CD4-positive, alpha-beta T cell treated with Interleukin-15 for 1 hour (primary cell): ENCODE measurements at places on chromosomes 3 and 15.

DNA sequence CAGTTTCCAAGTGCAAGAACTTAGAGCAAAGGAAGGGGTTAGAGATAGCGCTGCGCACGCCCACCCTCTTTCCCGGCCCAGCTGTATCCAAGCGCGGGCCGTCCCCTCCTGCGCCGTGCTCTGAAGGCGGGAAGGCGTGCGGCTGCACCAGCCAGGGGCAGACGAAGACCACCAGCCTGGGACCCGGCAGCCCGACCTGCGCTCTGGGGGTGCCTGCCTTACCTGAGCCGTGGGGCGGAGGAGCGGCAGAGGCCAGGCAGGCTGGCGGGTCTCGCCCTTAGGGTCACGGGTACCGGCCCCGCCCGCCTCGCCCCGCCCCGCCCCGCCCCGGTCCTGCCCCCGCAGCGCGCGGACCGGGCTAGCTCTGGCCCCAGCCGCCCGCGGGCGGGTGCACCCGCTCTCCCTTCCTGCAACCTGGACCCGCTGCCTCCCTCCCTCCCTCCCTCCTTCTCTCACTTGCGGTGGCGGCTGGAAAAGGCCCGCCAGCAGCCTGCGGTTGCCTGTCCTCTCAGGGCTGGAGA, at the start of gene WDR72:
WDR72 (minus strand) TSS at position 253 of the 521 bp plus-strand sequence. CDS start 26,514 bp downstream, outside the sequence.
- DNase-seq = no peak

DNA sequence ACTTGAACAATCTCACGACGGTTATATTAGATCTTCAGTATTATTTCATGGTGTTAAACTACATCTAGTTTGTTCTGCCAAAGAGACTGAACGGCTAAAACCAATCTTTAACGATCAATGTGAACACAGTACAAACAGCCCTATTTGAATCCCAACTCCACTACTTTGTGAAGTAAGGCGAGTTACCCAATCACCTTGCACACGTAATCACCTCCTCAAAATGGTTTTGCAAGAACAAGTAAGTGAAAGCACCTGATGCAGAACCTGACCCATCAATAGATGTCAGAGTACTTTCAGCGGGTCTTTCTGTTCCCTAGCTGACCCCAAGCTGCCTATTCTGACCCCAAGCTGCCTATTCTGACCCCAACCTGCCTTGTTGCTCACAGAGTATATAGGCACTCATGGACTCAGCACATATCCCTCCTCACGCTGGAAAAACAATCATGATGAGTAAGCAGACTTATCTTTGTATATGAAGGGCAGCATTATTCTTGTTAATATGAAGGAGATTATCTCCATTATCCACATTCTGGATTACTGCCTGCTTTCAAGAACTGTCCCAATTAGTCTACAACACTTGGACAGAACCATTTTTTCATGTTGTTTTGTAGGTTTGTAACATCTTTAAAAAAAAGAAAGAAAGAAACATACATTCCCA, 3.7 kb downstream of the KPNA1 start:
- no peak for DNase-seq

- no peak for DNase-seq
Measured at GRCh38 chr15:80789296-80789695, 10.1 kb downstream of the CEMIP start.

DNA sequence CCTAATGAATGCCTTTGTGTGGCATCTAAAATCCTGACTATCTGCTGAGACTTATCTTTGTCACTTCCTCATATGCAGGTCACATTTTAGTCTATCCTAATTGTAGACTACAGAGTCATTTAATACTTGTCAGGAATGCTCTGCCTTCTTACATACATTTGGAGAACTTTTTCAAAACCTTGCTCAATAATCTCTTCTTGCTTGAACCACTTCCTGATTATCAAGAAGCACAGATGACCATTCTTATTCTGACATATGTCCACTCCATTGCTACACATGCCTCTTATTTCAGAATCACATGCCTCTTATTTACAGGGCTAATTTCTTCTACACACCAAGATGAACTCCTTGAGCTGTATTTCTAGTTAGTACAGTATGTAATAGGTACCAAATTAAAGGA, 400.3 kb downstream of the TBC1D5 start:
- DNase-seq = no peak

GRCh38 chr3:152319256-152319655, 50.5 kb downstream of the MBNL1 start:
- no peak for DNase-seq

DNA sequence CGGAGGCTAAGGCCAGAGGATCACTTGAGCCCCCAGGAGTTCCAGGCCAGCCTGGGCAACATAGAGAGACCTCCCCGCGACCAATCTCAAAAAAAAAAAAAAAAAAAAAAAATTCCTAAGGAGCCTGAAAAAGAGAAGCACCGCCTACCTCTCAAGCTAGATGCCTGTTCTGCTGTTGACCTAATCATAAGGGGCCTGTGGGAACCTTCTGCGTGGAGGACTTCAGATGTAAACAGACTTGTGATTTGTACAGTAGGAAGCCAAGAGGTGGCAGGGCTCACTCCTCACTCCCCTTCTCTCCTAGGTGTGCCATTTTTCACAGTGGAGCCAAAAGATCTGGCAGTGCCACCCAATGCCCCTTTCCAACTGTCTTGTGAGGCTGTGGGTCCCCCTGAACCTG, 3.2 kb downstream of the TYRO3 start:
- DNase-seq = no peak

DNA sequence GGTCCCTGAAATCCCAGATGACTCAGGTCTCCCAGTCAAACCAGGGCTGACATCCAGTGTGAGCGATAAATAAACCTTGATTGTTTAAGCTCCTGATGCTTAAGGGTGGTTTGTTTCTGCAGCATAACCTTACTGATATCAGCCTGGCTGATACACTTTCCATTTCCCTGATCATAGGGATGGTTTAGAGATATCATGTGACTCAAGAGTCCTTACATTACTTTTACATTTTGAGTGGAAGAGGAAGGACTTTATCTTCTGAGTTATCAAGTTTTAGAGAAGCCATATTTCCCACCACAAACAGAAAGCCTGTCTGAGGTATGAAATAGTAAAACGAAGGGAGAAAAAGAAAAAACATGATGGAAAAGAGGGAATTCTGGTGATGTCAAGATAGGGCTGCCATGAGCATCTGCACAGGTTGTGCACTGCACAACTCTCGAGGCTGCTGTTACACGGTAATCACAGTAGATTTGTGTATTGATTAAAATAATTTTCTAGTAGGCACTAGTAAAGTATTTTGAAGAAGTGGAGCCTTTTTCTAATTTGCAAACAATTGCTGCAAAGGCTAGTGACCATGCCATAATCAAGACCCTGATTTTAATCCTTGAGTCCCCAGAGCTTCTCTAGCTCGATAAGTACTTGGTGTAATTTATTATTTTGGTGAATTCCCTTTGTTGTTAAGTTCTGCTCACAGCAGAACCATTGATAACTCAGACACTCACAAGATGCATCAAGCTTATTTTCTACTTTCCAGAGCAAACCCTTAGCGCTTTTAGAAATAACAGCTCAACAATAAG, 34.1 kb upstream of the FBLN2 start:
- no peak for DNase-seq

DNA sequence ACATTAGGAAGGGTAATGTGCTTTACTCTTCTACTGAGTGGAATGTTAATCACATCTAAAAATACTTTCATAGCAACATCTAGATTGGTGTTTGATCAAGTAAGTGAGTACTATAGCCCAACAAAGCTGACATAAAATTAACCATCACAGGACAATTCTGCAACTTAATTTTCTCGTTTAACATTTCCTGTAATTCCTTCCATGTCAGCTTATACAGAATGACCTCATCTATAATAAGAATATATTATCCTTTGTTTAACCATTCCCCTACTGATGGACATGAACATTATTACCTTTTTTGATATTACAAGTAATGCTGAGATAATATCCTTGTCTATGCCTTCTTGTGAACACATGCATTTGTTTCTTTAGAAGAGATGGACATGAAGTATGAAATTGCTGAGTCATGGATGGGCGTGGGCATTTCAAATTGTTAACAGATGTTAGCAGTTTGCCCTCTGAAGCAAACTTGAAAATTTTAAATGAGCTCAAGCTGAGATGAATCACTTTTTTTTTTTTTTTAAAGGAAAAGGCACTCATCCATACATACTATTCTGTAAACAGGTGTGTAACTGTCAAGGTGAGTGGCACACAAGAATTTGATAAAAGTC, 85.1 kb downstream of the OXNAD1 start:
- no peak for DNase-seq

DNA sequence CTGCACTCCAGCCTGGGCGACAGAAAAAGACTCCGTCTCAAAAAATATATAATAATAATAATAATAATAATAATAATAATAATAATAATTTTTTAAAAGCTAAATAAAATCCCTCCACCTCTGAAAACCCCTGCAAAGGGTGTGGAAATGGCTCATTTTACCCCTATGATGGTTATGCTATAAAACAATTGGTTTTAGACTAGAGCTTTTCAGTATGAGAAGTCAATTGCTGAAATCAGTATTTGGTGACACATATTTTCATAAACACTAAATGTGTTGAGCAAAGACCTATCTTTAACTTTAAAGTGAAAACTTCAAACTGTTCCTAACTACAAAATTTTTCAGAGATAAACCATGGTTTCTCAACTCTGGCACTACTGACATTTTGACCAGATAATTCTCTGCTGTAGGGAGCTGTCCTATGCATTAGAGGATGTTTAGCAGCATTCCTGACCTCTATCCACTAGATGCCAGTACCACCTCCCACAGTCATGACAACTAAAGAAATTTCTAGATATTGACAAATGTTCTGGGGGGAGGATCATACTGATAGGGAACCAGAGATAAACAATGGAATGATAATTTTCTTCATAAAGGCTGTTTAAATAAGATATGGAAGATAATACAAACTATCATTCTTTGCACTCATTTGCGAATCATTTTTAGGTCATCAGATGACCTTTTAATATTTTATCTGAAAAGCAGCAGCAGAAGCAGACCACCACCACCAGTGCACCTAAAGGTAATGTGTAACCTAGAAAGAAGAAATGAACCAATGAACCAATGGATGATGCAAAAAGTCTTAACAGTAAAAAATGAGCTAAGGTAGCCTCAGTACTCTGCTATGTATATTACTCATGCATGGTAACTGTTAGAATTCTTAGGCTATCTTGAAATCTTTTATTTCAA, 13.8 kb downstream of the PTPN9 start:
- no peak for DNase-seq

GRCh38 chr3:43071313-43071893, 34.5 kb downstream of the POMGNT2 start:
- no peak for DNase-seq

DNA sequence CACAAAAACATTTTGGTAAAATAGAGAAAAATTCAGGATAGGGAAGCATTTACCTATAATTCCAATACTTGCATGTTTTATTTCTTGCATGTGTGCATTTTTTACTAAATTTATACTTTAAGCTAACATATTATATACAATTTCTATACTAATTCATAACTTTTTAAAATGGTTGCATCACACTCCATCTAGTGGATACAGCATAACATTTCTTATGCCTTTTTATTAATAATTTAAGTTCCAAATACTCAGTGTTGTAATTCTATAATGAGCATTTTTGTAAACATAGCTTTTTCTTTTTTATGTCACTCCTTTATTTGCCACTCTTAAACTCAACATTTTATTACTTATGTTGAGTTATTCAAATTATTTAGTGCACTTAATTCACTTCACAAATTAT, 477.7 kb downstream of the ZBBX start:
- no peak for DNase-seq

GRCh38 chr3:196619223-196619622, 20.3 kb upstream of the NRROS start:
- DNase-seq = no peak

GRCh38 chr3:165273411-165273810, 77.2 kb upstream of the SLITRK3 start:
- no peak for DNase-seq

DNA sequence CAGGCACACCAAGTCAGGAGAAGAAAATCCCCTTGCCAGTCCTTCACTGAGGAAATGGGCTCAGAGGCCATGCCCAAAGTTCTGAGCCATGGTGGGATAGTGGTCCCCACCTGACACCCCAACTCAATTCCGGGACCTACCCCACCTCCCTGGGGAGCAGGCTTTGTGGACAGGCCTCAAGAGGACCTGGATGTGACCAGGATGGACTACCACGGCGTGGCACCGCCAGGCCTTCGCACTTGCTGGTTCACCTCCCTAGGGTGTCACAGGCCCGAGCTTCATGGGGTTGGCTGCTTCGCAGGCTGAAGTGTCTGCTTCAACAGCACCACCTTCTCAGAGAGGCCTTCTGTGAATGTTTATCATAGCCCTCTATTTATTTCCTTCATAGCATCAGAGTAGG, 31.7 kb downstream of the POC1A start:
- DNase-seq = no peak

DNA sequence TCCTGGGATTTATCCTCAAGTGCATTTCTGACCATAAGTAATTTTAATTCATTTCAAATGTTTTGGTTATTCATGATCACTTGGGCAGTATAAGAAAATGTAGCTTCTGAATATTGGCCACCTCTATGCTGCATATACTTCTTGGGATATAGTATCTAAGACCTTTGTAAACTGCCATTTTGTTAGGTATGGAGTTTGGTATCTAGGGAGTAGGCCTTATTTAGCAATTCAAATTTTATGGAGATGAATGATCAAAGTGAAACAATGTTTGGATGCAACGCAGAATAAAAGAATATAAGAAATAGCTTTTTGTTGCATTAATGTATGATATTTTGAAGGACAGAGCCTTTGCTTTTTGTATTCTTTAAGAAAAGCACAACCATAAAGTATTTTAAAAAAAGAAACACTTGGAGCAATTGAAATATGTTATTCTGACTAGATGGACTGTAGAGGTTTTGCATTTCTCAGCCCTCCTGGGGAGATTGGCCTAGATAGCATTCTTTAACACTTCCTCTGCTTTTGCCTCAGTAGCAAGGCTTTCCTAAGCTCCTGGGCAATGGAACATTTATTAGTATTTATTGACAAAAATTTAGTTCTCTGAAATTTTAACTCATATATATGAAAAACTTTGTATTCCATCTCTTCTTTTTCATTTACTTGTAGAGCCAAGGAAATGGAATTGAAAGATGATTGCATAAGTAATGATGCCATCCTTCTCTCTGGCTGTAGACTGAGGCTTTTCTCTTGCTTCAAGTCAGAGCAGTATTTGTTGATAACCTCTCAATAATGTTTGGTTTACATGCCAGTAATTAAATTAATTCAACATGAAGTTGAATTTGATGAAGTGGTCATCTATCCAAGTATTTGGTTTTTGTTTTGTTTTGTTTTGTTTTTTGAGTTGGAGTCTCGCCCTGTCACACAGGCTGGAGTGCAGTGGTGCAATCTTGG, 61.8 kb upstream of the UTS2B start:
- DNase-seq = no peak
